ENCODE measurements at places on chromosomes 6 and 20.

- DNase-seq, result peak; percentile 78
Measured at GRCh38 chr6:31620586-31621319, at the start of gene PRRC2A. Gene PRRC2A (plus strand): TSS chr6:31620715. CDS start chr6:31622790, 2,075 bp downstream.

DNA sequence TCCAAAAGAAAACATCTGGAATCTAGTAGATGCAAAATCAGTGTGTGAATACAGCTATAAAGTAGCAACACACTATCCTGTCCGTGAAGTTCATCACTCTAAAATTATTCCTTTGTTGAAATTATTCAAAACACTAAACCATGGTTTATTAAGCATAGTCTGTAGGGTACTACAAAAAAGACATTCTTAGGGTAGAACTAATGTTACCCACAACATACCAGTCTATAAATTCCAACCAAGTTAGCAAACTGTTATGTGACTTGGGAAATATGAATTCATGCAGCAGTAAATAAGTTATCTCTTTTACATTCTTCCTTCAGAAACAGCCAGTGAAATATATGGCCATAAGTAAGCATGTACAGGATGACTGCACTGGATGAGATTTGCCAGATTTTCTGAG, 580.3 kb upstream of the ADGRB3 start:
- DNase-seq, result no peak

DNA sequence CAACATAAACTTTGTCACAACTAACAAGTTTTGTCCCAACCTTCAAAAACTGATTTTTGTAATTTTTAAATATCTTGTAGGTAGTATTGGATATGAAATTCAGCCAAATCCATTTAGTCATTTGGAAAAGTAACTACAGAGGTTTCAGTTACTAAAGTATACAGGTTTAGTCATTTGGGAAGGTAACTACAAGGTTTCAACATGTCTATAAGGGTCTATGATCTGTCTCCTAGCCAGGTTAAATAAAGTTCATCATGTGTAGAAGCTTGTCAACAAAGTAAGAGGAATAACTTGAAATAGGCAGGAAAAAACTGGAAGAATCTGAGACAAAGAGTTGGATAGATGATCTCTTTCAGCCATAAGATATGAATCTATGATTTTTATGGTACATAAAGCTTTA, 229.8 kb downstream of the COL12A1 start:
- DNase-seq, result no peak

DNA sequence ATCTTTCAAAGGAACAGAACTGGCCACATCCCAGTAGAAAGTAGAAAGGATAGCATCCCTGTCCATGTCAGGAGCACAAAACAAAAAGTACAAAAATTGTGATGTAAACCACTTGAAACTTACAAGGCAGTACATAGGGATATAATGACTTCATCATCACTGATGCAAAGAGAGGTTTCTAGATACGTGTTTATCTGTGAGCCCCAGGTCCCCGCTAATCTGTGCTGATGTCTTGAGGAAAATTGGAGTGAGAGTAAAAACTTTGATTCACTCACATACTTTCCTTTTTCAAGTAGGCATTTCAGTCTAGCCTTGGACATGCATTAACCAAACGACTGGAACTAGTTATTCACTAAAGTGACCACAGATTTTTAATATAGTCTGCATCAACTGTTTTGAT, 216.7 kb upstream of the QKI start:
- no peak for DNase-seq

GRCh38 chr6:127539272-127539671, 20.1 kb upstream of the MTCL3 start:
- DNase-seq, result no peak

GRCh38 chr6:34723203-34723602, 26.6 kb upstream of the ILRUN start:
- no peak for DNase-seq

DNA sequence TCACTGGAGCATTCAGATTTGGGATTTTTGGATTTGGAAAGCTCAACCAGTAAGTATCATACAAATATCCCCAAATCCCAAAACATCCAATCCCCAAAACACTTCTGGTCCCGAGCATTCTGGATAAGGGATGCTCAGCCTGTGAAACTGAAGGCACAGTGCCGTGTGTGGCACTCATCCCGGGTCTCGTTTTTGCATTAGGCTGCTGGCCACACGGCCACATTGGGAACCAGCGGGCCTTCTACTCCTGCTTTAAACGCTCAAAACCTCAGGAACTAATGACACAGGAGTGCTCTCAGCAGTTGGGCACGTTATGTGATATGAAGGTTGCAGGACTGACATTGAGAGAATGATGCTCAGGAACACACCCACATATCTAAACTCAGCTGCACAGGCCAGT, 35.6 kb downstream of the PSMG4 start:
- DNase-seq, result no peak

GRCh38 chr6:97668716-97669115, 385.7 kb upstream of the MMS22L start:
- no peak for DNase-seq

- no peak for DNase-seq
Measured at GRCh38 chr6:33692760-33693158, 18.7 kb downstream of the UQCC2 start.

GRCh38 chr6:150698391-150698790, 98.7 kb downstream of the PLEKHG1 start:
- DNase-seq, result no peak

GRCh38 chr20:60043435-60043834, 85.2 kb downstream of the CDH26 start:
- DNase-seq, result no peak

GRCh38 chr20:53902968-53903651, 167.3 kb downstream of the BCAS1 start:
- DNase-seq, result no peak

DNA sequence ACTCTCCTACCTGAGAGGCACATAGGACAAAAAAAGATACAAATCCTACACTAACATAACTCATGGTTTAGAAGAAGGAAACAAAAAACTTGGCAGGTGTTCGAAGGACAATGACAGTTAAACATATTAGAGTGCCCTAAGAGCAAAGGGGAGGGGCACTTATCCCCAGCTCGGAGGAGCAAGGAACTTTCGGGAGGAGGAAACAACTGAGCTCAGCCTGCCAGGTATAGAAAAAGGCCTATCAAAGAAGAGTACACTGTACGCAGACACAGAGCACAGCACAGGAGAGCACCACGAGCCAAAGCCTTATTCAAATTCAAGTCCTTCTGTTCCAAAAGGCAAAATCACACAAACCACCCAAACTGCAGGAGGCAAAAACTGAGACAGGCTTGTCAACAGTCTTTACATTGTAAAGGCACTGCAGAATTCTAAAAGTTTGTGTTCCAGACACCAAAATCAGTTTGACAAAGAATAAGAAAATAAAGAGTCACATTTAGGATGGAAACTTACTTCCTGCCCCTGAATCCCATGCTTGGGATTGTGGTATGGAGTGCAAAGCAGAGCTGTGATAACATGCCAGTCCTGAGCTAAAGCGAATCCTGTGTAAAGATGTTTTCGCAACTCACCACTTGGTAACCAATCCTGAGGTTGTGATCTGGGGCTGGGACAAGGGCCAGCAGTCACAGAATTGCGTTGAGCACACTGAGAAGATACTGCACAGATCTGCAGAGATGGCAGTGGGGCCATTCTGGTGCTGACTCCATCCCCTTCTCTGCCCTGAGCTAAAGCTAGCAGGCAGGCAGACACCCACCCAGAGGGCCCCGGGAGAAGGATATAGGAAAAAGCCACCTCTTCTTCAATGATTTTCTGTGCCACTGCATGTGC, 108.6 kb downstream of the CHD6 start:
- no peak for DNase-seq

- no peak for DNase-seq
Measured at GRCh38 chr20:8301655-8302054, 169.6 kb downstream of the PLCB1 start.

GRCh38 chr6:155152211-155153076, 111.4 kb upstream of the CLDN20 start:
- DNase-seq, result no peak

- no peak for DNase-seq
Measured at GRCh38 chr6:938271-938905, 245.4 kb upstream of the EXOC2 start.

GRCh38 chr6:44837741-44838140, 450.2 kb downstream of the CDC5L start:
- no peak for DNase-seq

DNA sequence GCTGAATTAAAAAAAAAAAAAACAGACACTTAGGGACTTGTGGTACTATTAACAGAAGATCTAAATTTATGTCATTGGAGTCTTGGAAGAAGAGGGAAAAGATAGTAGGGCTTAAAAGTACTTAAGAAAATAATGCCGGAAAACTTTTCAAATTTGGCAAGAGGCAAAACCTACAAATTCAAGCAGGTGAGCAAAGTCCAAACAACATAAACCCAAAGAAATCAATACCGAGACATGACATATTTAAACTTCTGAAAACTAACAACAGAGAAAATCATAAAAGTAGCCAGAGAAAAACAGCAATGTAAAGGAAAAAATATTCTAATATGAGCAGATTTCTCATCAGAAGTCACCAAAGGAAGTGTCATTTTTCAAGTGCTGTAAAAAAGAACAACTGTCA, 44.4 kb downstream of the EPM2A start:
- no peak for DNase-seq

DNA sequence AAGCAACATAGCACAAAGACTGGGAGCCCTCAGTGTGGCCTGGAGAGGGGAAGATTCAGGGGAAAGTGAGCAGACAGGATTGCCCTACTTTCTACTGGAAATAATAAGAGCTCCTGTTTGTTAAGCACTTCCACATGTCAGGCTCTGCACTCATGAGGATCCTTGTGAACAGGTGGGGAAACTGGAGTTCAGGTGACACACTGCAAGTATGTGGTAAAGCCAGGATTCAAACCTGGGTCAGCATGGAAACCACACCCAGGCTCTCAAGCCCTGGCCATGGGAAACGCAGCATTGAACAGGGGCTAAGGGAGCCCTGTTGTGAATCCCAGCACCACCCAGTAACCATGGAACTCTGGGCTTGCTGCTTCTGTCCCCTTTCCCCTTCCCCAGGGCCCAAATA, 42.8 kb upstream of the ID1 start:
- no peak for DNase-seq
